ENCODE measurements at places on chromosomes 1 and 21.

DNA sequence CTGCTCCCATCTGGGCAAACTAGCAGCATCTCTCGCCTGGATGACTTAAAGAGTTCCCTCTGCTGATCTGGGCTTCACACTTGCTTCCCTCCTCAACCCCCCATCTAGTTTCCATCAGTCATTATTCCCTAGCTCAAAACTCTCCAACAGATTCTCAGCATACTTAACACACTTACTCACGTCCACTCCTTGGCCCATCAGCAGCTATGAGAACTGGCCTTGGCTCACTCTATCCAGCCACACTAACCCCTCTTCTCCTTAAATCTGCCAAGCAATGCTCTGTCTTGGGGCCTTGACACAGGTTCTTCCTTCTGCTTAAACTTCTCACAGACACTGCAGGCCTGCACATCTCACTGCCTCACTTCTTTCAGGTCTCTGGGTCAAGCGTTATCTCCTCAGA, 41.6 kb downstream of the GNG12 start:
- peak; percentile 80 for DNase-seq

- DNase-seq = no peak
Measured at GRCh38 chr21:45872471-45872870, 109.1 kb upstream of the COL6A1 start.

DNA sequence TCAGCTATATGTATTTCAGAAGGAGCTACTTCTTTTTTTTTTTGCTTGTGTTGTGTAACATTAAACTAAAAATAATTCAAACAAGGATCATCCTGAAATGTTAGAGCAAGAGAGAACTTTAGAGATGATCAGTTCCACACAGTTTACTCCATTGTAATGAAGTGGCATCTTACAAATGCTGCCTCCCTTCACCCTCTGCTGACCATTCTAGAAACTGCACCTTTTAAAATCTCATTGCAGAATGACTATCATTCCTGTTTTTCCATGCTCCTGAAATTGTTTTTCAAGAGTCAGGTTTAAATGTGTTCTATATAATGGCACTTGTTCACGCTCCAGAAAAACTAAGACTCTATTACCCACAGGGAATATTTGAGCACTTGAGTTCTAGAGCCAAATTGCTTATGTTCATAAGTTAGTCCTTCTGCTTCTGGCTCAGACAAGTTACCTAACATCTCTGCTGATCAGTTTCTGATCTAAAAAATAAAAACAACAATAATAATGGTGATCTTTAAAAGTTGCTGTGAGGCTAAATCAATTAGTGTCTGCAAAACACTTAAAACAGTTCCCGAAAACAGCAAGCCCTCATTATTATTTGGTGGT, 21.5 kb upstream of the SLC44A5 start:
- peak; percentile 53 for DNase-seq

GRCh38 chr21:42864815-42865775, 14.2 kb downstream of the WDR4 start:
- no peak for DNase-seq

- no peak for DNase-seq
Measured at GRCh38 chr21:32914424-32915039, 111.2 kb upstream of the OLIG2 start.

DNA sequence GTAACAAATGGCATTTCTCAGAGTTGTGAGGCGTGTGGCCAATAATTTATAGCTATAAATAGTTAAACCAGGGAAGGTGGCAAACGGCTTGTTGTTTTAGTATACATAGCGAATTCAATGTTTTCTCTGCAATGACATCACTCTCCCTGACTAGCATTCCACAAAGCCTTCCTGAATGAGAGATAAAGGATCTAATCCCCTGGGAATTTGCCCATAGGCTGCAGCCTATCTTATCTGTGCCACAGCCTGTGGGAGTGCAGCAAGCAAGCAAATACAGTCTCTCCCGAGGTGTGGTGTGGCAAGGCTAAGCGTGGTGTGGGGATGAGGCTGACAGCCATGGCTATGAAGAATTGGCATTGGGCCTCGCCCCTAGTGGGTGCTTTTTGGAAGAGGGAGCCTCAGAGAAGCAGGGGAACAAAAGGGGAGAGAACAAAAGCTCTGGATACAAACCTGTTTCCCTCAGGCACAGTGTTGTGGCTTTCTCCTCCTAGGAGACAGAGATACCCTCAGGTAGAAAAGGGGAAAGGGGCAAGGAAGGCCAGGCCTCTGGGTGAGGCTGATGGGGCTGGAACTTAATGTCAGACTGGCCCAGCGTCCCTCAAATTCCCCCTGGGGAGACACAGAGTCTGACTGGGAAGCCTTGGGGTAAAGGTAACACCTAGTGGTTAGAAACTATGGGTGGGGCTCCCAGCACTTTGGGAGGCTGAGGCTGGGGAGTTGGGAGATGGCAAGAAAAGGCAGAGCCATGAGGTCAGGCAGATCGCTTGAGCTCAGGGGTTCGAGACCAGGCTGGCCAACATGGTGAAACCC, 8.9 kb downstream of the TAGLN2 start:
- DNase-seq = peak; percentile 100

- no peak for DNase-seq
Measured at GRCh38 chr1:204376465-204376864, 16.7 kb upstream of the PLEKHA6 start.

GRCh38 chr1:46772571-46772970, 26.3 kb upstream of the CYP4B1 start:
- no peak for DNase-seq

DNA sequence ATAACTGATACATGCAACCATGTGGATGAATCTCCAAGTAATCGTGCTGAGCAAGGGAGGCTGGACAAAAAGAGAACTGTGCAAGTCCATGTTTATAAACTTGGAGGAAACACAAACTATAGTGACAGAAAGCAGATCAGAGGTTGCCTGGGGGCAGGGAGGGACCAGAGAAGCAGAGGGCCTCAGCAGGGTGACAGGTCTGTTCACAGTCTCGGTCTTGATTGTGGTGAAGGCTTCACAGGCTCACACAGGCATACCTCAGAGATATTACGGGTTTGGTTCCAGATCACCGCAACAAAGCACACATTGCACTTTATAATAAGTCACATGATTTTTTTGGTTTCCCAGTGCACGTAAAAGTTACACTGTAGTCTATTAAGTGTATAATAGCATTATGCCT, 28.5 kb downstream of the ACOT7 start:
- DNase-seq = no peak

DNA sequence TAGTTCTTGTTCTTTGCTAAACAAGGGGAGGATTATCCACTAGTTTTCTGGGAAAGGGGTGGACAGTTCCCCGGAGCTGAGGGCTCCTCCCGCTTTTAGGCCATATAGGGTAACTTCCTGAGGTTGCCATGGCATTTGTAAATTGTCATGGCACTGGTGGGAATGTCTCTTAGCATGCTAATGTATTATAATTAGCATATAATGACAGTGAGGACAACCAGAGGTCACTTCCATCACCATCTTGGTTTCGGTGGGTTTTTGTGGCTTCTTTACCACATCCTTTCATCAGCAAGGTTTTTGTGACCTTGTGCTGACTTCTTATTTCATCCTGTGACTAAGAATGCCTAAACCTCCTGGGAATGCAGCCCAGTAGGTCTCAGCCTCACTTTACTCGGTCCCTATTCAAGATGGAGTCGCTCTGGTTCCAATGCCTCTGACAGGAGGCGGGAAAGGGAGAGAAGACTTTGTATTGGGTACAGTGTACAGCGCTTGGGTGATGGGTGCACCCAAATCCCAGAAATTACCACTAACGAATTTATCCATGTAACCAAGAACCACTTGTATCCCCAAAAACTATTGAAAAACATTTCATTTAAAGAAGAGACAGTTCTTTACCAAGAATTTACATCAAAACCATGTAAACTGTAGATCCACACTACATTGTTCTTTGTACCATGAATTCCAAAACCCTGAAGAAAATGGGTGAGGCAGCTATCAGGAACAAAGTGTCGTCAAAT, 8.7 kb upstream of the SLC2A5 start:
- peak; percentile 73 for DNase-seq

DNA sequence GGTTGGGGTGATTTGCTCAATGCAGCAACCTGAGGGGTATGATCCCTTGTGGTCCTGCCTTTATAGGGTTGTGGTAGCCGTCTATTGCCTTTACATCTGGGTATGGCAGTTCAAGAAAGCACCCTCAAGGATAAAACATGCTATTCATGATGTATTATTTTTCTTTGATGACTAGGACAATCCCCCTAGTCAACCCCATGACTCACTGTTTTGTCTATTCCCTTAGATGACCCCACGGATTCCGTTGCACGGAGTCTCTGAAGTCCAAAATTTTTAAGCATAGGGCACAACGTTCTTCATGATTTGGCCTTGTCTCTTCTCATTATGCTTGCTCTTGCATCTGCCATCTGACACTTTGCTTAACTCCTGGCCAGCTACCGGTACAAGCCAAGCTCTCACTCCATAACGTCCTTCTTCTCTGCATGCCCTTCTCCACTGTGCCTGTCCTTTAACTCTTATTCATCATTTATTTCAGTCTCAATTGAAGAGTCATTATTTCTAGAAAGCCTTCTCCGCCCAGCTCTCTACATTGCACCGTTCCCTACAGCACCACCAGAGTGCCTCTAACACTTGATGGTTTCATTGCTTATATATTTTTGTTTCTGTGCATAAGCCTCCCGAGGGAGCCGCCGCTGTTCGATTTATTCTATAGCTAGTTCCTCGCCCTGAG, 838 bp upstream of the DISP1 start:
- no peak for DNase-seq

- DNase-seq = peak; percentile 37
Measured at GRCh38 chr1:244114892-244115291, 63.8 kb downstream of the ZBTB18 start.

DNA sequence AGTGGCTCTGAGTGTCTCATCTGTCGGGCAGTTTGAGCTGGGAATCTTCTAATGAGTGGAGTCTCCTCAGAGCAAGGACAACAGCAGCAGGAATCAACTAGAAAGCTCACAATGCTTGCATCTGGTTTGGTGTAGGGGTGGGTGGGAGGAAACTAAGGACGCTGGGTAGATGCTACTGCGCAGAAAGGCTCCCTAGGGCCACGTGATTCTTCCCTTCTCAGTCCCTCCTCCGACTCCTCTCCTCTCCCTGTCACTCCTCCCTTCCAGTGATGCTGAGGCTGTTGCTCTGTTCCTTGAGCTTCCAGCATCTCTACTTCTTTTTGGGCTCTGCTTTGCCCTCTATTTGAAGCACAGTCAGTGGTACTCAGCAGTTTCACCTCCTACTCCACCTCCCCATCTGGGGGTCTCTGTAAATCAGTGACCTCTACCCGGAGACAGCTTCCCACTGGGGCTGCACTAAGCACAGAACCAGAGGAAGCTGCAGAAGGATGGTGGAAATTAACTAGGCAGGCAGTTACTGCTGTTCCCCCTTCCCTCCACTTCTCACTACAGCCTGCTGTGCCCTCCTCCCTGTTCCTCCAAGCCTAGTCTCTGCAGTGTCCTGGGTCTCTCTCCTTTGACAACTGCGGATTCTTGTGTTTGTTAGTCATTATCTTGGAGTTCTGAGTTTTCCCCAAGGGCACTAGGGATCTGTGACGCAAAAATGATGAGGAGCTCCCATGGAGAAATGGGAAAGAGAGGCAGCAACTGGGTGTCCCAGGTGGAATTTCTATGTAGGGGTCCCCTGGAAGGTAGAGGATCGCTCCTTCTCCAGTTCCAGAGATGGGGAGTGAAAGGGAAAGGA, 5.8 kb downstream of the LINGO4 start:
- DNase-seq = no peak

GRCh38 chr1:48676822-48677221, 99.9 kb downstream of the BEND5 start:
- no peak for DNase-seq

GRCh38 chr1:24294228-24294672, 24.9 kb upstream of the GRHL3 start:
- DNase-seq = peak; percentile 46

DNA sequence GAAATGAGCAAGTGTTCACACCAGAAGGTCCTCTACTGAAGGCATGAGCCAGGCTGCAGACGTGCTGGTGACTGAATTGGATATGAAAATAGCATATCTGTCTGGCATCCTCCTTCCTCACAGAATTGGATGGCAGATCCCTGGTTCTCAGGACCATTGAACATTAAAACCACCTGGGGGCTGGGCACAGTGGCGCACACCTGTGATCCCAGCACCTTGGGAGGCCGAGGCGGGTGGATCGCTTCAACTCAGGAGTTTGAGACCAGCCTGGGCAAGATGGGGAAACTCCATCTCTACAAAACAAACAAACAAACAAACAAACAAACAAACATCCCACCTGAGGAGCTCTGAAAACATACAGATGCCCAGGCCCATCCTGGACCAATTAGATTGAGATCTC, 23.4 kb downstream of the TEX35 start:
- no peak for DNase-seq

DNA sequence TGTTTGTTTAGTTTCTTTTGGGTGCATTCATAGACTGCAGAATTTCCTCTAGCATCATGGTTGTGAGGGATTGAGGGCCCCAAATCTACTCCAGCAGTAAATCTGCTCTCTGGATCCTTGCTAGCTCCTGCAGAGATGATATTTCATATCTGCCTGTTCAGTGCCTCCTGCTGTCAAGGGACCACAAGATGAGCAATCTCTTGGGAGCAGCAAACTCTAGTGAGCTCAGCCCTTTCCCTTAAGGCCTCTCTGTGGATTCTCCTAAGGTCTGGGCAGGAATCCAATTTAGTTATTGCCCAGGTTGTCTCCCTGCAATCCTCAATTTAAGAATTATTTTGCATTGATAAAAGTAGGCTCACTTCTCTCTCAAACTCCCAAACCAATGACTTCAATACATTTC, 76.9 kb downstream of the RGS18 start:
- DNase-seq = no peak

- no peak for DNase-seq
Measured at GRCh38 chr1:116986421-116987255, 14.9 kb upstream of the CD101 start.

- peak; percentile 63 for DNase-seq
Measured at GRCh38 chr1:223136086-223136485, 7.0 kb downstream of the TLR5 start.

DNA sequence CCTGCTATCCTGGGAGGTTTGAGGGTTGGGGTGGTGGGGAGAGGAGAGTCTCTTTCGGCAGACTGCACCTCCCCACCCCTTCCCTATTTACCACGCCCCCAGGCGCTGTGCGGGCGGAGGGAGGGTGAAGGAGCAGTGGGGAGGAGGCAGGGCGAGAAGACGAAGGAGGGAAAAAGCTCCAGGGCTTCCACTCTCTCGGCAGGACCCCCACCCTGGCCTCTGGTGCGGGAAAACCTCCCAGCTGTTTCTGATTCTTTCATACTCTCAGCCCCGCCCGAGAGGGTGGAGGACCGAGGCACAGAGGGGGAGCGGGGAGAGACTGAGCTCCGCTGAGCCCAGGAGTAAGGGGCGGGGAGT, 866 bp upstream of the WNT2B start:
- DNase-seq = peak; percentile 68

- no peak for DNase-seq
Measured at GRCh38 chr1:14513111-14513510, 85.4 kb upstream of the KAZN start.

DNA sequence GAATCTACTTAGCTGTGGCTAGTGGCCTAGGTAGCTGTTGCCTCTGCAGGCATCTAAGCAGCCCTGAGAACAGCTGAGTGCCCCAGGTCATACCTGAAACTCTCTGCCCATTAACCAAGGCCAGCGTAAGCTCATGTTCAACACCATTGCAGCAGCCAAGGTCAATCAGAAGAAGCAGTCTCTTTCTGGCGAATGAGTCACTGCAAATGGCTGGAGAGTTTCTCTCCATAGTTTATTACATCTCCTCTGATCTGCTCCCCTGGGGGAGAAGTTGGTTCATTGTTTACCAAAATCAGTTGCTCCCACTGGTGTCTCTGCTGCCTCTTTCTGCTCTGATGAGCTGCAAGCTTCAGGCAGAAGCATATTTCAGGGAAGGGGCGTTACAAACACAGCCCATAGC, 6.9 kb upstream of the BCL9 start:
- peak; percentile 44 for DNase-seq
